ENCODE measurements at places on chromosomes 6 and 20. TPM values are rescaled to one million over a fixed set of nuclear protein-coding genes. Genes with fewer than 3 reads are reported as not detected.
A peak's percentile ranks its signal among the peaks of the same experiment; 100 is the strongest.

The PRND gene
- polyA plus RNA-seq, result not detected

DNA sequence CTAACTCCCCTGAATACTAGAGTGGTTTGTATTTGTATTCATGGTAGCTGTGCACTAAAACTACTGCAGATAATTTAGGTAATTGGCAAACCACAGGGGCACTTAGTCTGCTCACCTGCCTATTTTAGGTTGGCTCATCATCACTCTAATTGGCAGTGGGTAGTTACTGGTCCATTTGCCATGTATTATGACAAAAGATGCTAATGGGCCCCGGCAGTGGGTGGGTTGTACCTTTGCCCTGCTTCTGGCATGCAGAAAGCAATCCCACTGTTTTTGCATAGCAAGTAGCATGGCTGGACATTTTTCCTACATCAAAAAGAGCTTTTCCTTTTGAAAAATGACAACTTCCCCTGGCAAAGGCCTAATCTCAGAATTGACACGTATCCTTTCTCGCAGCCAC lies 741.4 kb upstream of the MAP3K7 start:
- no peaks in the 10 kb centered on the region for H3K4me1 ChIP-seq
- no peaks in the 10 kb centered on the region for H3K27me3 ChIP-seq
- no peak overlapping the region for H3K4me3 ChIP-seq
- no peak for DNase-seq

GRCh38 chr6:73452107-73452461 lies at the start of gene CGAS:
Gene CGAS, minus strand, starts transcription at chr6:73452297. Its CDS starts 116 bp downstream, at chr6:73452181.
- peak within 1 kb of the TSS; percentile 84 for H3K27ac ChIP-seq
- peak within 1 kb of the TSS; percentile 90 for H3K4me3 ChIP-seq
- peaks cover 5% of the 10 kb centered on the region for H3K27me3 ChIP-seq
- peak; percentile 65 for DNase-seq
- H3K36me3 ChIP-seq, result no peaks in the 10 kb centered on the region

- H3K4me3 ChIP-seq, result no peak overlapping the region
- no peaks in the 10 kb centered on the region for H3K4me1 ChIP-seq
- no peaks in the 10 kb centered on the region for H3K36me3 ChIP-seq
- H3K27me3 ChIP-seq, result peaks cover 2% of the 10 kb centered on the region
Measured at GRCh38 chr6:123829302-123829953, 25.8 kb downstream of the NKAIN2 start.

GRCh38 chr20:17959257-17959627 lies 9.4 kb downstream of the SNX5 start:
- H3K36me3 ChIP-seq, result peaks cover 11% of the 10 kb centered on the region
- peaks cover 89% of the 10 kb centered on the region for H3K4me1 ChIP-seq

DNA sequence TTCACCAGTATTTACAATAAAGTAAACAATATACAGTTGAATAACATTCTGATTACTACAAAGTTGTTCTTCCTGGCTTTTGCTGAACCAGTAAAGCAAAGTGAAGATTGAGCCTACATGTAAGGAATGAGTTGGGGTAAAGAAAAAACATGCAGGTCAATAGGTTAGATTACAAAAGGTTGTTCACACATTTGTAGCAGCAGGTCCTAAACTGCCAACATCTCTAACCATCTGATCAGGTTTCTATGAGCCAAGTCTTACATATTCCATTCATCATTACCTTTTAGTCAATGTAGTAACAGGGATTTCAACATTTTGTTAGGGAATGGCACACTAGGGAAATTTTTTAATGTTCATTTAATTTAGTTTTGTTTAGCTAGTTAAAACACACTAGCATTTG lies 9.3 kb upstream of the CALHM6 start:
- H3K36me3 ChIP-seq, result no peaks in the 10 kb centered on the region
- peaks cover 9% of the 10 kb centered on the region for H3K4me1 ChIP-seq
- no peak for DNase-seq
- peaks cover 9% of the 10 kb centered on the region for H3K27me3 ChIP-seq
- no peak overlapping the region for H3K4me3 ChIP-seq
